GDM1 (cell line): ENCODE measurements at places on chromosomes 5 and 9.

- no peak for DNase-seq
Measured at GRCh38 chr9:87340391-87340790, 157.3 kb upstream of the DAPK1 start.

DNA sequence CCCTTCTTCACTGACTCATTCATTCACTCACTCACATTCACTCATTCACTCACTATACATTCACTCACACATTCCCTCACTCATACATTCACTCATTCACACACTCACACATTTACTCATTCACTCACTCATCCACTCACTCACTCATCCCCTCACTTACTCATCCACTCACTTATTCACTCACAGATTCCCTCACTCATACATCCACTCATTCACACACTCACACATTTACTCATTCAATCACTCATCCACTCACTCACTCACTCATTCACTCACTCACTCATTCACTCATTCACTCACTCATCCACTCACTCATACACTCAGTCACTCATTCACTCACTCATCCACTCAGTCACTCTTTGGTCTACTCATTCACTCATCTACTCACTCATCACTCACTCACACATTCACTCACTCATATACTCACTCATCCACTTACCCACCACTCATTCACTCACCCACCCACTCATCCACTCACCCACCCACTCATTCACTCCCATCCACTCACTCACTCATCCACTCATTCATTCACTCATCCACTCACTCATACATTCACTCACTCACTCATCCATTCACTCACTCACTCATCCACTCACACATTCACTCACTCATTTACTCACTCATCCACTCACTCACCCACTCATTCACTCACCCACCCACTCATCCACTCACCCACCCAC lies 27.2 kb downstream of the WNK2 start:
- DNase-seq = no peak

GRCh38 chr5:174316326-174316725 lies 270.8 kb downstream of the NSG2 start:
- DNase-seq = no peak

DNA sequence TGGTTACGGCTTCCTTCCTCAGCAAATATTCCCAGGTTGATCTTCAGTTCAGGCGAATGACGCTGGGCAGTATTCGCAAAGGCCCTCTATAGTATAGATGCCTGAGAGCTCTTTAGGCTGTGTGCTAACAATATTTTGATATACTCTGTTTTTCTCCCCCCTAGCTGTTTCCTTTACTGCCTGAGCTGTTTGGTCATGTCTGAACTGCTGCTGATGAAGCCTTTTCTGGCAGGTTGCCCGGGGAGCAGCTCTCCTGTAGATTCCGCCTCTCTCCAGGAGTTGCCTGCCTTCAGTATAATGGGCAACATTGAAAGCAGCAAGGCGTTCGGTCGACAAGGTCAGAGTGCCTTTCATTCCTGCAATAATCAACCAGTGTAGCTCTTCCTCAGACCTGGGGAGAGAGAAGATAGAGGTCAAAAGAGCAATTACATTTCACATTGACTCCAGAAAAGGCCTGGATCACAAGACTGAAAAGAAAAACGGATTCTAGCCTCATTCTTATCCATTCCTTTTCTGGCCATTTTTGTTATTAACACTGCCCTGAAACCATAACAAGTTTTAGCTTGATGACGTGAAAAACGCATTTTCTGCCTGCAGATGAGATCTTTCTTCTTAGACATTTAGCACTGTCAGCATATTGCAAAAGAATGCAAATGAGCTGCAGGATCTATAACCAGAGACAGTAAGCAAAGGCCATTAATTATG lies 60.1 kb upstream of the ZNF608 start:
- DNase-seq = no peak

GRCh38 chr9:27714388-27714787 lies 141.1 kb upstream of the C9orf72 start:
- DNase-seq = no peak

GRCh38 chr9:71690063-71690688 lies 78.1 kb downstream of the CEMIP2 start:
- DNase-seq = no peak

DNA sequence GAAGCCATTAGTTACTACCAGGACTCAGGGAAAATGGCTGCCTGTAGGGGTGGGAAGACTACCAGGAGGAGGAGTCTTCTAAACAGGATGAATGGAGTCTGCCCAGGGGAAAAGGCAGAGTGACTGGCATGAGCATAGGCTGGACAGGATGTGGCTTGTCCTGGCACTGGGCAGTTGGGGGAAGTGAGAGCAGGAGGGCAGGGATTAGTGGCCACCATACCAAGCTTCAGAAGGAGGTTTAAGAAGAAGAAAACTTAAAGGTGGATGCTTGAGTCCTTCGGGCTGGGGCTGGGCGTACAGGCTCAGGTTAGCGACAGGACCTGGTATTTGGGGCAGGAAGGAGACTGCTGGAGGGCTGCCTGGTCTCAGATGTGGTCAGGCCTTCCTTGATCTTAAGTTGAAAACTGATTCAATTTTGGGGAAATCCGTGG lies 5.0 kb upstream of the NSD1 start:
- DNase-seq = no peak

DNA sequence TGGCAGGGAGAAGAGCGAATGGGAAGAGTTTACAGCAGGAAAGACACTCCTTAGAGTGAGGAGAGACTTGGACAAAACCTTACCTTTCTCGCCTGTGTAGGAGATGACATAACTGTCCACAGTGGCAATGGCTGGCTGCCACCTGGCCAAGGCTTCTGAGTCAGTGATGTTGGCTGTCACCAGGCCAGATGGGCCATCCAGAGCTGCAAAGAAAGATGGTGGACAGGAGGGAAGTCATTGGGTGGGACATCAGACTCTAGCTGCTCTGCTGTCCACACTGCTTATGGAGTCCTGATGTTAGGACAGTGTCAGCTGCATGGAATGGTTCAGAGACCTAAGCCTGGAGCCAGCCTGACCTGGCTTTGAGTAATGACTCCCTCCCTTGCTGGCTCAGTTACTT lies 79.8 kb downstream of the TNC start:
- no peak for DNase-seq

GRCh38 chr5:92907938-92908606 lies 672.9 kb downstream of the NR2F1-AS1 start:
- no peak for DNase-seq

- DNase-seq = no peak
Measured at GRCh38 chr5:102794047-102794446, 38.9 kb downstream of the PAM start.

- no peak for DNase-seq
Measured at GRCh38 chr5:73856997-73857396, 231.0 kb downstream of the ARHGEF28 start.

GRCh38 chr9:115034801-115035200 lies 83.2 kb downstream of the TNC start:
- DNase-seq = no peak

GRCh38 chr5:102937894-102938293 lies 182.0 kb downstream of the GIN1 start:
- no peak for DNase-seq

DNA sequence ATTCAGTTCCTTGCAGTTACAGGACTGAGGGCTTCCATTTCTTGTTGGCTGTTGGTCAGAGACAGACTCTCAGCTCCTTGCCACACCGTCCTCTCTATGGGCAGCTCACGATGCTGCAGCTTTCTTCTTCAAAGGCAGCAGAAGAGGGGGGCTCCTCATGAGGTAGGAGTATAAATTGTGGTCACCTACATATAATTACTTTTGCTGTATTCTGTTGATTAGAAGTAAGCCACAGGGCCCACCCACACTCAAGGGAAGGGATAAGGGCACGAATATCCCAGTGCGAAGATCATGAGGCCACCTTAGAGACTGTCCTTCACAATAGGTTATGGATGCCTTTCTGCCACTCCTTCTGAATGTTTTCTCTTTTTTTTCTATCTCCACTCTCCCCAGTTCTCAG lies 43.7 kb upstream of the OSMR start:
- DNase-seq = no peak

GRCh38 chr9:131676431-131676972 lies 63.4 kb downstream of the RAPGEF1 start:
- no peak for DNase-seq

- no peak for DNase-seq
Measured at GRCh38 chr5:142779163-142779840, 9.1 kb downstream of the ARHGAP26 start.

DNA sequence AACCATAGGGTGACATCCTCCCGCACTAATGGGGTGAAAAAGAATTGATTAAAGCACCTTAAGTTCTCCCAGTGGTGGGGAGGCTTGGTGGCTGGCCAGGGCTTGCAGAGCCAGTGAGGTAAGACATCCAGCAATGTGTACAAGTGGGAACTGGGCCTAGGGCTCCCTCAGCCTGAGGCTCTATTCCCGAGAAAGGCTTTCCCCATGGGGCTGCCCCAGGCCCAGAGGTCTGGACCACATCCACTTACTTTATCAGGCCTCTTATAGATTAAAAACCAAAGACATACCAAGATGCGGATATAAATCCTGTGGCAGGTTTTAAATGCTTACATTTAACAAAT lies 35.3 kb downstream of the C5orf15 start:
- DNase-seq = no peak

- no peak for DNase-seq
Measured at GRCh38 chr5:163535290-163535689, 29.9 kb downstream of the MAT2B start.

- no peak for DNase-seq
Measured at GRCh38 chr5:137015540-137016116, 483.5 kb downstream of the SPOCK1 start.

DNA sequence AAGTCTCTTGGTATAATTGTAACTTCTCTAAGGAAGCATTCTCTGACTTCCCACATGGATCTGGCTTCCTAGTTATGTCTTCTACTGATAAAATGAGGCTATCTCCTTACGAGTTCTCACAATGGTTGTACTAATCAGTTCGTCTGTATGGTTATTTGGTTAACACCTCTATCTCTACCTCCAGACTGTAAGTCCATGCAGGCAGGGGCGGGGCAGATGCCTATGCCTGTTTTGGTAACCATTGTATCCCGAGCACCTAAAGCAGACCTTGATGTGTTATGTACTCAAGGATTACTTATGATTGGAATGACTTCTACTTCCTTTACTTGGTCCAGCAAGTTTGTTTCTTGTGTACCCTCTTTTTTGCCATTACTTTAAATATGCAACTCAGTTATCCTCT lies 125.0 kb upstream of the PITX1 start:
- no peak for DNase-seq

DNA sequence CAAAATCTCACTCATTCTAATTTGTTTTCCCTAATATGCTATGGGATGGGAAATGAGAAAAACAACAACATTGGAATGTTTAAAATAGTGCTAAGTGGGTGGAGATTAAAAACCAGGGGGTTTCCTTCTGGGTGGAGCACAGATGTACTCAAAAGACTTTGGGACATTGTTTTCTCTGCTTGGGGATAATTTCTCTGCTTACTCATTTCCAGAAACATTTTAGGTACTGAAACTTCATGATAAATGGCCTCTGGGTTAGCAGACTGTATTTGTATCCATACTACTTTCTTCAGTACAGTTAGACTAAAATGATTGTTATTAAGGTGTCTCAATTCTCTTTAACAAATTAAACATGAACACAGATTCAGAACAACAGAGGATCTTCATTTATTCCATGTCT lies 17.4 kb downstream of the ELOVL7 start:
- no peak for DNase-seq

- DNase-seq = no peak
Measured at GRCh38 chr5:170635706-170636105, 131.9 kb downstream of the KCNIP1 start.

DNA sequence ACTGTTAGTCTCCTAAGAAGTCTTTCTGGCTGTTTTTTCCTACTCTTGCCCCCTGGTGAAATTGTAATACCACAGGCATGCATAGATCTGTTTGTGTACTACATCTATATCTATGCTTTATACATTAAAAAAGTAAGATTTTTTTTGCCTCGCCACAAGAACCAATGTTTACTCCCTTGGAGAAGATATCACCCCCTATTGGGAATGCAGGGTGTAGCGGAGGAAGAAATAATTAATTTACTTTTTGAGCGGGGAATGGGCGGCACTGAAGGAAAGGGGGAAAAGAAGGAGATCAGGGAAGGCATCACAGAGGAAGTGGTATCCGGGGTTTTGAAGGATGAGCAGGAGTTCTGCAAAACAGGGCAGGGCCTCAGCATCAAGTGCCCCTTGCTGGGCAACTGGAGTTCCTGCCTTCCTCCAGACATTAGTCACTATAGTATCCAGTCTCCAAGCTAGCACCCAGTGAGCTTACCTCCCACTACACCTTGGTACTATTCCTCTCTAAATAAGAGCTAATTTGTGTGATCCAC lies 134.9 kb downstream of the GABBR2 start:
- DNase-seq = no peak

- no peak for DNase-seq
Measured at GRCh38 chr5:53357439-53357838, 123.0 kb upstream of the FST start.

DNA sequence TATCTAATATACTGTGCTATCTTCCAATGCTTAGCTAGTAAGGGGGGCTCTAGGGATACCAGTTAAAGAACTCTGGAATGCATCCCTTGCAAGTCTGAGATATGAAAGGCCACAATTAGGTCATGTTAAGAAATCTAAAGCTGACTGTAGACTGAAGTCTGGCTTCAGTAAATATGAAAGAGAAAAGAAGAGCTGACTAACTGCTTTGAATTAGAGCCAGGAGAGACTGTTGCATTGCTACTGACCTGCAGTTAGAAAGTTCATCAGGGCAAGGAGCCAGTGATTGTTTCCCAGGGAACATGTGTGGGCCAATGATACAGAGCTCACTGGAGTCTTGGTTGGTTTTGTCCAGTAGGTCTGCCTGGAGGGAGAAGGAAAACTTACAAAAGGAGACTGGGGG lies 472.1 kb upstream of the TNC start:
- DNase-seq = no peak

DNA sequence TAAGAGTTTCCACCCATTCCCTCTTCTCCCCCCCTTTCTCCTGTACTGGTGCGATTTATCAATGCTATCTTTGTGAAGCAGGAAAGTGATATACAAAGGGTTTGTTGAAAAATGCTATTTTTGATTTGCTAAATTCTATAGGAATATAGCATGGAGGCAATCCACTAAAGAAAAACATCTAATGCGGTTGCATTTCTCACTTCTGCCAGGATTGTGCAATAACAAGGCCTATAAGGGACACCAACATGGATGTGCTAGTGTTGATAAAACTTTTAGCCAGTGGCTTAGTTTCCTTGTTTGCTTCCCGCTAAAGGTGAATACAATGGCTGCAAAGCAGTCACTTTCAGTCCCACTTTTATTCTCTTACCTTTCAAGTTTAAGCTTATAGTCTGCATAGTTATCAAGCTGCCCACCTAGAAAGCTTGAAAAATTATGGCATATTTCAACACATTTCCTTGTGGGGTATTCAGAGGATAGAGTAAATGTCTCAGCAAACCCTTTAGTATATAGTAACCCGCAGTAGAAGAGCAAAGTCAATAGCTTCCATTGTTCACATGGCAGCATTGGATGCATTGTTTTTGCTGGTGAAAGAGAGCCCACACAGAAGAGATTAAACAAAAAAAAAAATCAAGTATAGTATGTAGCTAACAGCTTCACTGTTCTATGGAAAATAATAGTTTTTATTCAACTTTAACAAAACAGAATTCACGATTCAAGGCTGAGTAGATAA lies 674.6 kb upstream of the SEMA6A start:
- DNase-seq = no peak
